ENCODE measurements at places on chromosomes 12 and 14.

DNA sequence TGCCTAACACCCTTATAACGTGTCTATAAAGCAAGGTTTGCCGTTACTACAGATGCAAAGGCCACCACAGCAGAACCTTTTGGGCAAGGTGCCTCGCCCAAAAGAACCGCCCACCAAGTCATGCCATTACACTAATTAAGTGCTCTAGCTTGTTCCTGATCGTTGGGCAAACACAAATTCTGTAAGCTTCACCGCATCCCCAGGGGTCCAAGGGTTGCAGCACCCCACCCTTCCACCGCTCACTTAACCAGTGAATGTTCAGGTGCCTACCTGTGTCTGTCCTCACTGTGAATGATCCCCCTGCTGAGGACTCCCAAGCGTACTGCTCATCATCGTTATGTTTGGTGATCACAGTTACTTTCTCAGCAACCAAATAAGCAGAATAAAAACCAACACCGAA lies 1.4 kb downstream of the HSP90AA1 start:
- no peak for DNase-seq

- no peak for DNase-seq
Measured at GRCh38 chr14:85308531-85309300, 221.2 kb upstream of the FLRT2 start.

DNA sequence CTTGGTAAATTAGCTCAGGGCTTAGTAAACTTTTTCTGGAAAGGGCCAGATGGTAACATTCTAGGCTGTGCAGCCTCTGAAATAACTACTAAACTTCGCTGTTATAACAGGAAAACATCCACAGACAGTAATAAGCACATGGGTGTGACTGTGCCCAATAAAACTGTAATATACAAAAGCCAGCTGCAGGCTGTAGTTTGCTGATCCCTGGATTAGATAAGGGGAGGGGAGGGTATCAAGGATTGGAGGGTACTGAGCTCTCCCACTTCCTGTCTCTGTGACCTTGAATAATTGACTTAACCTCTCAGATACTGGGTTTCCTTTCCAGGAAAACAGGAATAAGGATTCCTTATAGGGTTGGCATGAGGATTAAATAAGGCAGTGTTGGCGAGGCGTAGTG lies 81.2 kb downstream of the CCDC60 start:
- no peak for DNase-seq

DNA sequence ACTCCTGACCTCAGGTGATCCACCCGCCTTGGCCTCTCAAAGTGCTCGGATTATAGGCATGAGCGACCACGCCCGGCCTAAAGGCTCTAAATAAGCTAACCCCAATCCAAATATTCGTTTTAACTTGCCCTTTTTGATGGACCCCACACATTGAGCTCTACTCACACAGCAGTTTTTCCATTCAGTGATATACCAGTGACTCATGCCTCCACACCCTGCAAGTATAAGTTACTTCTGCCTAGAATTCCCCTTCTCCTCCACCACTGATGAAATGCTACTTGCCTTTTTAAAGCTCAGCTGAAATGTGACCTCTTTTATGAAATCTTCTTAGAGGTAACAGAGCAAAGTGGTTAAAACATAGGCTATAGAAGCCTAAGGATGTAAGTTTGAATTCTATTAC lies 68.8 kb downstream of the EXOC5 start:
- DNase-seq, result no peak

DNA sequence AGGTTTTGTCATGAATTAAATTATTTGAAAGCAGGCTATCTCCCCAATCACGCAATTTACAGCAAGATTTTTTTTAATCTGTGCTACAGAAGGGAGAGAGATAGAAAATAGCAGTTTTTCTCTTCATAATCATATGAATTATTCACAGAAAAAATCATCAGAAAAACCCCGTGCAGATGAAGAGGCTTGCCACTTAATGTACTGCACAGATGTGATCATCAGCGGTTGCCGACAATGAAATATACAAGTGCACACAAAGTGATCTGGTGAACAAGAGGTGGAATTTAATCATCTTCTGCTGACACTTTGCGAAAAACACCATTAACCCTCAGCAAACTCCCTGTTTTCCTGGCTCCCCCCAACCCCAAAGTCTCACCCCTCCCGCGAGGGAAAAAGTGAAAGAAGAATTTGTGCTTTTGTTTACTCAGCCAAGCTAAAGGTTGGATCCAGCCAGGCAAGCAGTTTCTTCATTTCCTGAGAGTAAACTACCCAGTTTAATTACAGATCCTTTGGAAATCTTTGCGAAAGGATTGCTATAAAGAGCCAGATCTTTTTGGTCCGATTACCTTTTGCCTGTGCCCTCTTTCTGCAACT lies 3.1 kb upstream of the LMO3 start:
- no peak for DNase-seq

DNA sequence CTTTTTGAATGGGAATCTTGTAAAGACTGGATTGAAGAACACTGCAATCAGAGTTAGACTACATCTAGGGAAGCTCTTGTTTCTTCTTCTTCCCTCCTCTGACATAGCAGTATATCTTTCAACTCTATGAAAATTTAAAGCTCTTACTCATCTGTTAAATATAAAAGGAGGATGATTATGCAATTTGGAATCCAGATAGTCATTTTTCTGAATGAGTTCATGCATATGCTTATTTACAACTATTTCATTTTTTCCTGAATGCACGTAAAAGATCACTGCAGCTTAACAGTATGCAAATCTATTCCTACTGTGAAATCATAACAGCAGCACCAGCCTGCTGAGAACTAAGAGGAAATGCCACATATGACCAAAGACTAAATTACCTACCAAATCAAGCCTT lies 133.5 kb upstream of the TMCC3 start:
- DNase-seq, result no peak

DNA sequence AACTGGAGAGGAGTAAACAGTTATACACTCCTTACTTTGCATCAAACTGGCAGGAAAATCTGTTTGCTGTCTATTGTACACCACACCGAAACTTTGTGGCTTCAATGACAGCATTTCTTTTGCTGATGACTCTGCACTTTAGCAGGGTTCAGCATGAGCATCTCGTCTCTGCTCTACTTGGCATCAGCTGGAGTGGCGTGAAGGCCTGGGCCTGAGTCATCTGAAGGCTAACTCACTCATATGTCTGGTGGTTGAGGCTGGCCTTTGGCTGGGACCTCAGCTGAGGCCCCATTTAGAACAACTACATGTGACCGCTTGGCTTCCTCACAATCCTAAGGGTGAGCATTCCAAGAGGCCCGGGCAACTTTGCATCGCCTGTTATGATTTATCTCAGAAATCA lies 28.7 kb upstream of the REP15 start:
- no peak for DNase-seq

- no peak for DNase-seq
Measured at GRCh38 chr14:58565832-58566231, 71.9 kb upstream of the DACT1 start.

- no peak for DNase-seq
Measured at GRCh38 chr14:74569387-74569786, 42.6 kb downstream of the LTBP2 start.

- peak; percentile 44 for DNase-seq
Measured at GRCh38 chr14:24674204-24674970, 40.4 kb upstream of the GZMB start.

DNA sequence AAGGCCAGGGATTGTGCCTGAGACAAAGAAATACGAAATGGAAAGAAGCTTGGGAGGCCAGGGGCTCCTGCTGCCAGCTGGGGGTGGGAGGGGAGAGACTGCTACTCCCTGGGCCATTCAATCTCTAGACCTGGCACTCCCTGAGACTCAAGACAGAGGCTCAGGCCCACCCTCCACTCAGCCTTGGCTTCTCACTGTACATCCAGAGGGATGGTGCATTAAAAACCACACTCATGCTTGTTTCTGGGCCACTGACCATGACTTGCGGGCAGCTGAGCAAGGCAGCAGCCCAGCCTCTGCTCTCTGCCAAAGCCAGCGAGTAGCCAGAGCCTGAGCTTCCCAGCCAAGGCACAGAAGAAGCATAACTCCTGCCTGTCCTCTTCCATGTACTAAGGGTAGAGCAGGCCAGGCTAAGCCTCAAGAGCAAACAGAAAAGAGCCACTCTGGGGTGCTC lies 41.5 kb downstream of the PITPNM2 start:
- DNase-seq, result no peak

DNA sequence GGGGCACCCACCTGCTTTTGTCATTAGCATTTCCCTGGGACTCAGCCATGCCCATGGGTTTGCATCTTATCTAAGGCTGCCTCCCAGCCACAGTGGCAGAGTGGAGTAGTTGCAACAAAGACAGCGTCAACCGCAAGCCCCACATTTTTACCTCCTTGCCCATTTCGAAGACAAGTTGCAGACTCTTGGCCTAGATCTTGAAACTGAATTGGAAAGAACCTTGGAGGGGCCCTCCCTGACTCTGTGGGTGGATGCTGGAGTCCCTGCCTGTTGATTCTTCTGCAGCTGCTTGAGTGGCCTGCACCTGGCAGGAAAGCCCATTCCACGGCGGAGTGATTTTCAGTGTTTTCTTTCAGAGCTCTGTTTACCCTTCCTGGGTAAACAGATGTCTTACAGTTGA lies 309.0 kb downstream of the VRK1 start:
- no peak for DNase-seq

GRCh38 chr12:107200394-107200793 lies 107.0 kb upstream of the CRY1 start:
- no peak for DNase-seq

GRCh38 chr12:9039397-9039977 lies 50.1 kb downstream of the KLRG1 start:
- no peak for DNase-seq

- DNase-seq, result peak; percentile 19
Measured at GRCh38 chr12:128823216-128823915, 392 bp downstream of the SLC15A4 start.
